ENCODE measurements at places on chromosomes 2 and 18.

DNA sequence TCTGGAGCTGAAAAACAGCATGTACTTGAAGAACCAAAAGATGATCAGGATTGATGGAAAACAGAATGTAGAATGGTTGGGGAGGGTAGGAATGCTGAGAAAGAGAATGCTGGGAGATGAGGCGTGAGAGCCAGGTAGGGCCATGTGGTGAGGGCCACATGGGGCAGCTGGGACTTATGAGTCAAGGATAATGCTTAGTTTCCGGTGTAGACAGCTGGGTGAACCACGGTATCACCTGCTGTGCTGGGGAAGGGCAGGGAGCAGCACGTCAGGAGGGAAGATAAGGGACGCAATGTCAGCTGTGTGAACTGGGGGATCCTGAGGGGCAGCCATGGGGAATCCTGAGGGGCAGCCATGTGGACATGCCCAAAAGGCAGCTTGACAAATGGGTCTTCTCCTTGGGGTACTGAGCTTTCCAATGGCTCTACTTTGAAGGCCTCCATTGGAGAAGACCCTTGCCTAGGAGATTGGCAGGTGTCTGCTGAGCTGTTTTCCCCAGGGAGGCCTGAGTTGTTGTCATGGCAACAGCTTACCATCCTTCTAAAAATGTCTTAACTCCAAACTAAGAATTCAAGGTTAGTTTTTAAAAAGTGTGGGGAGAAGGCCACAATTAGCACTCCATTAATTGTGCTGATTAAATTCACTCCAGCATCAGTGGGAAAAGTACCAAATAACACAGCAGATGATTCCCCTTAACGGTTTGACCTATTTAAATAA lies 51.1 kb downstream of the MTHFD2 start:
- DNase-seq = peak; percentile 25

DNA sequence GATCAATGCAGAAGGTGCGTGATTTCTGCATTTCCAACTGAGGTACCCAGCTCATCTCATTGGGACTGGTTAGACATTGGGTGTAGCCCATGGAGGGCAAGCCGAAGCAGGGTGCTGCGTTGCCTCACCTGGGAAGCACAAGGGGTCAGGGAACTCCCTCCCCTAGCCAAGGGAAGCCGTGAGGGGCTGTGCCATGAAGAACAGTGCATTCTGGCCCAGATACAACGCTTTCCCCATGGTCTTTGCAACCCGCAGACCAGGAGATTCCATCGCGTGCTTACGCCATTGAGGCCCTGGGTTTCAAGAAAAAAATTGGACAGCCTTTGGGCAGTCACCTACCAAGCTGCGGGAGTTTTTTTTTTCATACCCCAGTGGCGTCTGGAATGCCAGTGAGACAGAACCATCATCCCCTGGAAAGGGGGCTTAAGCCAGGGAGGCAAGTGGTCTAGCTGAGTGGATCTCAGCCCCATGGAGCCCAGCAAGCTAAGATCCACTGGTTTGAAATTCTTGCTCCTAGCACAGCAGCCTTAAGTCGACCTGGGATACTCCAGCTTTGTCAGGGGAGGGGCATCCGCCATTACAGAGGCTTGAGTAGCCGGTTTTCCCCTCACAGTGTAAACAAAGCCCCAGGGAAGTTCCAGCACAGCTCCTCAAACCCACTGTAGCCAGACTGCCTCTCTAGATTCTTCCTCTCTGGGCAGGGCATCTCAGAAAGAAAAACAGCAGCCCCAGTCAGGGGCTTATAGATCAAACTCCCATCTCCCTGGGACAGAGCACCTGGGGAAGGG lies 21.7 kb downstream of the TFPI start:
- DNase-seq = no peak

- peak; percentile 70 for DNase-seq
Observed at GRCh38 chr2:150410809-150411208, 76.7 kb downstream of the RND3 start.

DNA sequence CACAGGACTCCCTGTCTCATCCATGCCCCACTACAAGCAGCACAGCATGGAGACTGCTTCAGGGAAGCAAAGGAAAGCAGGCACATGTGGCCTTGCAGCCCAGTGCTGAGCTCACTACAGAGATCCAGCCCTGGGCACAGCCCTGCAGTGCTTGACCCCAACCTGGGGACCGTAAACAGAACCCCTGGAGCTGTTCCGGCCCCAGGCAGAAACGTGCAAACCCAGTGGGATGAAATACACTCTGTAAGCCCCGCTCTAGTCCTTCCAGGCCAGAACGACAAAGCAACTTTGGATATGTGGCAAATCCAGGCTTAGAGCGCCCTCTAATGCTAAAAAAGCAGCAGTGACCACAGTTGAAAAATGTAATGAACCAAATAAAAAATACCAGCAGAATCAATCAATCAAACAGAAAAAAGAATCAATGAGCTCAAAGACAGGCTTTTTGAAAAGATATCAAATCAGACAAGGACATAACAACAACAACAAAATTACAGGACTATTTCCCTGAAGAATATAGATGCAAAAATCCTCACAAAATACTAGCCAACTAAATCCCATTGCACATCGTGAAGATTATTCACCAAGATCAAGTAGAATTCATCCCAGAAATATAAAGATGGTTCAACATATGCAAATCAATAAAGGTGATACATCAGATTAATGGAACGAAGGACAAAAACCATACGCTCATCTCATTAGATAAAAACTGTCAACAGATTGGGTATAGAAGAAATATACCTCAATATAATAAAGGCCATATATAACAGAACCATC lies 45.6 kb downstream of the ZNF519 start:
- peak; percentile 84 for DNase-seq

DNA sequence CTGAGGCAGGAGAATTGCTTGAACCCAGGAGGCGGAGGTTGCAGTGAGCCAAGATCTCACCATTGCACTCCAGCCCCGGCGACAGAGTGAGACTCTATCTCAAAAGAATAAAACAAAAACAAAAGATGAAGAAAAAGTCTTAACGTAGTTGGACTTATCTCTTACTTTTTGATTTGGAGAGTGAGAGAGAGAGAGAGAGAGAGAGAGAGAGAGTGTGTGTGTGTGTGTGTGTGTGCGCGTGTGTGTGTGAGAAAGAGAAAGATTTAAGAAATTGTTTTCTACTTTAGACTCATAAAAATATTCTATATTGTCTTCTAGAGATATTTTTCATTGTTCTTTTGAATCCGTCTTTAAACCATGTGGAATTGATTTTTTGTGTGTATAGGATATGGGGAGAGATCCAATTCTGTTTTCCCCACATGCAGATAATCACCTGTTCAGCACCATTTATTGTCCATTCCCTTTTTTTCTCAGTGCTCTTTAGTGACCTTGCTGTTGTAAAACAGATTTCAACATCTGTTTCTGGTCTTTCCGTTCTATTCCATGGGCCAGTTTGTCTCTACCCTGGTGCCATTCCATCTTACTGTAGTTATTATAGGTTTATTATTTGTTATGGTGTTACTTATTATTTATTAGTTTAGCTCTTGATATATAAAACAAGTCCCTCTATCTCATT lies 53.5 kb downstream of the KCMF1 start:
- DNase-seq = no peak

- no peak for DNase-seq
Observed at GRCh38 chr2:212943351-212943750, 208.1 kb downstream of the IKZF2 start.

DNA sequence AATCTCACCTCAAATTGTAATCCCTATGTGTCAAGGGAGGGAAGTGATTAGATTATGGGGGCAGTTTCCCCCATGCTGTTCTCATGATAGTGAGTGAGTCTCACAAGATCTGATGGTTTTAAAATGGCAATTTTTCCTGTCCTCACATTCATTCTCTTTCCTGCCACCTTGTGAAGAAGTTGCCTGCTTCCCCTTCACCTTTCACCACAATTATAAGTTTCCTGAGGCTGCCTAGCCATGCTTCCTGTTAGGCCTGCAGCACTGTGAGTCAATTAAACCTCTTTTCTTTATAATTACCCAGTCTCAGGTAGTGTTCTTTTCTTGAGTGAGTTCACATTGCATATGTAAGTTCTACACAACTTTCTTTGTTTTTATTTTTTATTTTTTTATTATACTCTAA lies 271.5 kb downstream of the EXOC6B start:
- DNase-seq = no peak

DNA sequence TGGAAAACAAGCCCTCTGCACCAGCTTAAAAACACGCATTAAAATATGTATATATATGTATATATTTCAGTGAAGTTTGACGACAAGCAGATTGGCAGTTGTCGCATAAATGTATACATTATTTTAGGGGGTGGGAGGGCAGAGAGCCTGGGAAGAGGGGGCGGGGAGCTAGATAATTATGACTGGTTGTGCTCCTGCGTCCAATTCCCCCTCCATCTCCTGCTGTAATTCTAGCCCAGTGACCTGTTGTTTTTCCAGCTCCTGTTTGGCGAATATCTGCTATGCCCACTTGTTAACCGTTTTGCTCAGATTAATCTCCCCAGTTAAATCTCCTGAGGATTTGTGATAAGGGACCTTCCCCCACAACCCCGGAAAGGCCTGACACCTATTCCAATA lies 656 bp downstream of the UNC80 start:
- DNase-seq = peak; percentile 58

DNA sequence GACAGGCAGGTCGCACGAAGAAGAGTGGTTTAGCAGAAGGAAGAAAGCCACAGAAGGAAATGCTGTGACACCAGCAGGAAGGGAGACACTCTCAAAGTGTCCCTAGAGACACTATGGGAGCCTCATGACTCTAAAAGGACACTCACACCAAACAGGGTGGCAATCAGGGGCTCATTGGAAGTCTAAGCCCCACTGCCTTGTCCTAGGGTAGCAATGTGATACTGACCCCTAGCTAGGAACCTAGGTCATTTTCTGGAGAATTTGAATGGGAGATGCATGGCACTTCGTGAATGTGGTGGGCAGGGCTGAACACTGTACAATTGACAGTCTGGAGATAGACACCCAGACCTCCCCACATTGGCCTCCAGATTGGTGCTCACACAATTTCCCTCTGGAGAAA lies 385.0 kb downstream of the EIPR1 start:
- peak; percentile 34 for DNase-seq

GRCh38 chr2:184577743-184578142 lies 20.6 kb upstream of the ZNF804A start:
- DNase-seq = no peak

DNA sequence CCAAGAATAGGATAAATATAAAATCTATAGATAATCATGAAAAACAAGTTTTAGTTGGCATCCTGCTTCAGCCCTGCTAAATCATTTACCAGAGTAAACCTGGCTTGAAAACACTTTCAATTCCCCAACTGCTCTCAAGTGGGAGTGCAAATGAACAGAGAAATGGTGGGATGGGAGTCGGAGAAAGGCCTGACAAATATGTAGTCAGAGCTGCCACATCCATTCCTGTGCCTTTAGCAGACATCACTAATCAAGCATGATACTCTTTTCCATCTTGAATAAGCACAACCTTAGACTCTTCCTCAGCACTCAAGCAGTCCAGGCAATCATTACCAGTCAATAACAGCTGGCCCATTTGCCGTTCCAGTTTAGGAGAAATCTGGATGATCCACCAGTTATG lies 101.3 kb downstream of the ANKRD44 start:
- DNase-seq = no peak

- peak; percentile 56 for DNase-seq
Observed at GRCh38 chr2:221254299-221254698, 317.8 kb downstream of the EPHA4 start.

- peak; percentile 3 for DNase-seq
Observed at GRCh38 chr2:189933911-189934399, 128.6 kb downstream of the MSTN start.

DNA sequence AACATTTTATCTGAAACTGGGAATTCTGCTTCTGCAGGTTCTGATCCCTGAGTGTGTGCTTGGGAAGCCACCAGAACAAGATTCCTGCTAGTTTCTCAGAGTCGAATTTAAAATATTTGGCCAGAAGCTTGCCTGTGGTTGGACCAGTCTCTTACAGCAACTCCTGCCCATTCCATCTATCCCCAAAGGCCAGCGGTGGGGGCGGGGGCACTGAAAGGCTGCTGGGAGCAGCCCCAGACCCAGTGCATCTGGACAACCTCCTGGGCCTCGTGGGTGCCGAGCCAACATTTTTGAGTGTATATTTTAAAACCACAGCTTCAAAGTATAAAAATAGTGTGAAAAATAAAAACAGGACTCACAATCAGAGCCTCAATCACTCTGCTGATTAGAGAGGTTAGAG lies 38.6 kb upstream of the ZFP36L2 start:
- DNase-seq = no peak

DNA sequence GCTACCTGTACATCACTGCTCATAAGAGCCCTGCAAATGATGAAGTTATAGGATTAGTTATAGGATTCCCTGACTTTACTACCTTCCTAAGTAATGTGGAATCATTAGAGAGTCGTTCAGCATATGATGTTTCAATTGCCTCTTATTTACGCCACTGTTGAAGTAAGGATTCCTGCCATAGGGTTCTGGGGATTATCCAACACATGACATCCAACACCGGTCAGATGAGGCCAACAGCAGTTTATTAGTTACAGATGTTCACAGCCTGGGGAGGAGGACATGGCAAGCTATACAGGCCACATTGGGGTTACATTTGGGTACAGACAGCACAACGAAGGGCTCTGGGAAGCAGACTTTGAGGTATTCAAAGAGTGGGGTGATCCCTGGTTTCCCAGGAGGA lies 134.1 kb upstream of the MC4R start:
- DNase-seq = peak; percentile 3

DNA sequence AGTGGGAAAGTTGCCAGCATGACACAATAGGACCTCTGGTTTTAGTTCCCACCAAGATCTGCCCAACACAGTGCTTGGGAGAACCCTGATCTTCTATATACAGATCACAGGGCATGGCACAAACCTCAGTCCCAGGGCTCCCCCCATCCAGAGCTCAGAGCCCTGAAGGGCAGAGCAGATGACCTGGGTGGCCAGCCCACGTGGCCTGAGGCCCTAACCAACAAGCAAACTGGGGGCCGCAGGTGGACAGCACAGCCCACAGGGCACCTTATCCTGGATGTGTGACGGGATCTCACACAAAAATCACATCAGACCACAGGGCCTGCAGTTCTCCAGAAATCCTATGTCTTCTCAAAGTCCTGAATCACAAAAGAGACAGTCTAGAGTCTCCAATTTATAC lies 34.7 kb downstream of the CRACDL start:
- no peak for DNase-seq

DNA sequence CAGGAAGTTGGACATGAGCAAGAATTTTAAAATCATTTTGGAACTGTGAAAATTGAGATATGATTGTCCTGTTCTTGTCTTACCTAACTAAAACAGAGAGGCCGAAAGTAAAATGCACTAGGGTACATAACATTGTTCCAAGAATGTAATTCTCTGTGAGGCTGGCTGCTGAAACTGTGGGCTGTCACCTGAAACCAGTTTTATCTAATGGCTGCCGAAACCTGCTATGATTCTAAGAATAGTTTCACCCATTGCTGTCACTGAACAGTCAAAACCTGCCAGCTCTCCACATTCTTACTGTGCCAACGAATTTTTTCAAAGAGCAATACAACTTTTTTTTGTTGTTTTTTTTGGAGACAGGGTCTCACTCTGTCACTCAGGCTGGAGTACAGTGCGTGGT lies 119.3 kb upstream of the ZSWIM2 start:
- DNase-seq = no peak

GRCh38 chr2:30253873-30254684 lies 22.7 kb downstream of the LBH start:
- no peak for DNase-seq

- no peak for DNase-seq
Observed at GRCh38 chr2:150351922-150352321, 135.5 kb downstream of the RND3 start.

GRCh38 chr2:154194909-154195643 lies 323.4 kb downstream of the GALNT13 start:
- no peak for DNase-seq

GRCh38 chr2:133177196-133177595 lies 391.1 kb downstream of the NCKAP5 start:
- DNase-seq = no peak

GRCh38 chr18:39441648-39442047 lies 1876.0 kb upstream of the CELF4 start:
- no peak for DNase-seq
